NCI-H1092 treated with DMSO at 0.1 percent for 48 hours (cell line): ENCODE measurements at places on chromosomes 11 and 22.

- no peak for DNase-seq
Observed at GRCh38 chr11:63877658-63878241, 38.8 kb downstream of the MARK2 start.

DNA sequence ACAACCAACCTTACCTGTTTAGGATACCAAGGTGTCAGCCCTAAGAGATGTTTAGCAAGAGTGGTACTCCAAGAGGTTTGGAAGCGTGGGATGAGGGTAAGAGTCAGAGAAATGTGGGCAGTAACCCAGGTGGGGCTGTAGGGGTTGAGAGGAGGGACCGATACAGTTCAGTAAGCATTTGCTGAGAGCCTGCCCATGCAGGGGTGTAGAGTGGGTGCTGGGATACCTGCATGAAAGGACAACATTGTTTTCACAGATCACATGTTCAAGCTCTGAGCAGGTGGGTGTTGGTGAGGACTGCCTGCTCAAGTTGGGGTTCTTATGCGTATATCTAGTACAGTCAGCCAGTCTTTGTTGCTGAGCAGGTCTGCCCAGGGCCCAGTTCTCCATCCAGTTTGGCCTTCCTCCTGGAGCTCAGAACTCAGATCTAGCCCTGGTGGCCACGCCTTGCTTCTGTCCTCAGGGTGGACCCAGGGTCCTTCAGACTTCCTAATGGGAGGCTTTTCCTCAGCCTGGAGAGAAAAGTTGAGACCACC is 14.8 kb downstream of the PPFIBP2 start:
- no peak for DNase-seq

DNA sequence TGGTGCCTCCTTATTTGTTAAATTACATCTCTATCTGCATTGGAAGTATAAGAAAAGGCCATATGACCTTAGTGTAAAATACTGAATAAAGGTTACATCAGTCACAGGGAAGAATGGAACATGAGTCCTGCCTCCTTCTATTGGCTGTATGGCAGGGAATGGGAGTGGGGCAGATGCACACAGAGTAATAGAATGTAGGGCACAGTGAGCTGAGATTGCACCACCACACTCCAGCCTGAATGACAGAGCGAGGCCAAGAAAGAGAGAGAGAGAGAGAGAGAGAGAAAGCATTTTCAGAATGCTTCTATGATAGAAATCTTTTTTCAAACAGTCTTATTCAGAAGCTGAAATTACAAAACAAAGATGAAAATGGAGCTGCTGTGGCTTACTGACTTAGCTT is 58.8 kb downstream of the SLN start:
- no peak for DNase-seq

DNA sequence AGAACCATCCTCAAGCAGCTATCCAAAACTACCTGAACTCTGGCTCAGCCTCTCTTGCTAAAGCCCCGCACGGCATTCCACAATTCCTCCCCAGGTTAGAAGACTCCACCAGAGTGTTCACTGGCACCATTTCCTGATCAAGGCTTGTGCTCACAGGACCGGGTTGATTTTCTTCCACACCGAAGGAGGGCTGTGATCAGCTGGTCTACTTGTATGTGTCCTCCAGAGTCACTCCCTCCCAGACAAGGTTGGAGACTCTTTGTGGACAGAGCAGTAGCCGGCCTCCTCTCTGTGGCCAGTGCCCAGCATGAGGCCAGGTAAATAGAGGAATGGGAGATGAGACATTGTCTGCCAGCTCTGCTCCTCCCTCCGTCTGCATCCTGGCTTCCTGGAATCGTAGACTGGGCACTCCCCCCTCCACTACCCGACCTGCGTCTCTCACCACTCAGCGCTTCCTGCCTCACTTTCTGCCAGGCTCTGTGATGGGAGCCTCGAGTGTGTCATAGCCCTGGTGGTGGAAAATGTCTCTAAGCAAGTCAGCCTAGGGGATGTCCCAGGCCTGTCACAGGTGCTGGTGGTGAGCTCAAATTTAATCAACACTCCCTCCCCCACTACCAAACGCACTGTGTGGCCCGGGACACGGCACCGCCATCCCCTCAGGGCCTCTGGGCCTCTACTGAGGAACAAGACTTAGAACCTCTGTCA is 12.5 kb upstream of the TMPRSS6 start:
- DNase-seq = no peak

GRCh38 chr11:43866969-43867368 is 13.7 kb upstream of the ALKBH3 start:
- no peak for DNase-seq

DNA sequence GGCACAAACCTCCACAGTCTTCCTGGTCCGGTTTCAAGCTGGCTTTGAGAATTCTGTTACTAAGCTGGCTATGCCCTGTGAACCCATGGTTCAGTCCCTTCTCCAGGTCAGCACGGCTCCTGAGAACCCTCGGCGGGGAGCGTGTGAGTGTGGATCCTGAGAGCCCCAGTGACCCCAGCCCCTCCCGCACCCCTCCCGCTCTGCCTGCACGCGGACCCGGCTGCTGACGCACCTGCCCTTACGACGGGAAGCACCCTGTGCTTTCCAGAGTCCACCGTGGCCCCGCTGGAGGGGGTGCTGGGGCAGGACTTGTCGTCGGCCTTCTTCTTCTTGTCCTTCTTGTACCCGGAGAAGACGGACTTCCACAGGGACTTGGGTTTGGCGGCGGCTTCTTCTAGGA is 42.8 kb upstream of the BID start:
- no peak for DNase-seq

DNA sequence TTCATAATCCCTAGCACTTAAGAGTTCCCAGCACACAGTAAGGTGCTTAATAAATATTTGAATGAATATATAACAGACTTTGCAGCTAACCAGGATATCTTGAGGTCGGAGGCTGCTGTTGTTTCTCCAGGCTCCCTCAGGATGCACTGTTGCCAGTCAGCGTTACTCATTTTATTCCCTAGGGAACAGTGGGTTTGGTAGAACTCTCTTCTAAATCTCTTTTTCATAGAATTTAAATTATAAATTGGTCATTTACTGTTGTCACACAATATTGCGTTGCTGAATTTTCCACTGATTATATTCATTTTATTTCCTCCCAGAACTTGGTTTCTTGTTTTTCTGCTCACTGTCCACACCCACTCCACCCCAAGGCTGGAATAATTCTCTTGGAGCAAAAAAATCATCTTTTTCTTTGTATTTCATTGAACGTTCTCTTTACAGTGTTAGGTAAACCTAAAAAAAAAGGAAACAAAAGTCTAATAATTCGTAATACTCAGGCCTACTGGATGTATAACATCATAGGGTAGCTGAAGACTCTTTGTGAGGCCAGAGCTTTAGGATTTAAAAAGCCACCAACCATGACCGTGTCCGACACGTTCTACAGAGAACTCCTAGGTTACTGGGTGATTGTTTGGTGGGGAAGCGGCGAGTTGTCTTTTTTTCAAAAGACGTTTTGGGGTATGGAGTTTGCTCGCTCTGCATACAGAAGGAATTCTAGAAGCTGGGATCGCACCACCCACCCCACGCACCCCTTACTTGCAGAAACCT is 766 bp upstream of the CAPRIN1 start:
- peak; percentile 91 for DNase-seq

- no peak for DNase-seq
Observed at GRCh38 chr11:44409558-44410236, 99.8 kb upstream of the ALX4 start.

GRCh38 chr22:38204784-38205183 is 3.0 kb downstream of the MAFF start:
- DNase-seq = no peak

DNA sequence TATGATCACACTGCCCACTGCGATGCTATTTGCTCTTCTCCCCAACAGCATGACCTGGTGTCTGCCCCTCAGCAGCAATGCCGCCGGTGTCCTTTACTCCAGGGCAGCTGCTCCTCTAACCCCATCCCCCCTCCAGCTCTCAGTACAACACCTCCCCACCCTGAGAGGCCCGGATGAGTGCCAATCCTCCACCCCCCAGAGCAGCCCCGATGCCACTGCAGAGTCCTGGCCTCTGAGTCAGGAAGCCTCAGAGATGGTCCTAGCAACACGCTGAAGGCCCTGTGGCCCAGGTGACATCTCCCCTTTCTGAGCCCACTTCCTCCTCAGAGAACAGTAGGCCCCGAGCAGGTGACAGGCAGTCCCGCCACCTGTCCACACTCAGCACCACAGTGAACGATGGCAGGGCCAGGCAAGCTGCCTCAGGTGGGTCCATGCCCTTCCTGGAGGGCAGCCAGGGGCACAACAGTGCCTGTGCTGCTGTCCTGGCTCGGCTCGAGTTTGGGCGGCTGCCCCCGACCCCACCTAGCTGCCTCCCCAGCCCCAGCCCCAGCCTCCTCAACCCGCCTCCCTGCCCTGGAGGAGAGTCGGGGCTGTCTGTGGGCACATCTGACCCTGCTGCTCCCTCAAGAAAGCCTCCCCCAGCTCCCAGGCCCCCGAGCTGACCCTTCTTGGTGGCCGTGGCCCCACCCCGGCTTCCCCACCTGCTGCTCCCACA is 3.9 kb upstream of the NDUFS8 start:
- DNase-seq = no peak

DNA sequence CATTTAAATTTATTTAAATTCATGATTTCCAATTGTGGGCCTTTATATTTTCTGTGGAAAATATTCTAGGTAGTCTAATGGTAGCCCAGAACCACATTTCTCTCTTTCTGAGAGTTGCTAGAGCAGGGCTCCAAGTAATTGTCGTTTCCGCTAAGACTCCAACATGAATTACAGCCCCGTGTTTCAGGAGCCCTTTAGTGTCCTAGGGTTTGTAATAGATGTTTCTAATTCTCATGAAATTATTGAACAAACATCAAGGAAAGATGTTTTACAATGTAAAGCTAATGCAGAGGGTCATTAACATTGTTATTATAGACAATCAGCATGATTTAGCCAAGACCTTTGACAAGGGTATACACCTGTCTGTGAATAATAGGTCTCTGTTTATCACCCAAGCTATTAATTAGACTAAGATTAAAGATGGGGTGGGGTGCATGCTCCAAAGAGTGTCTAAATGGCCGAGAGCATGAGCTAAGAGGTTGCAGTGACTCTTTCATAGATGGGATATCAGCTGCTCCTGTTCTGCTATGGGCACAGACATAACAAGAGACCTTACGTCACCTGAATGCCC is 81.8 kb upstream of the NTM start:
- no peak for DNase-seq

DNA sequence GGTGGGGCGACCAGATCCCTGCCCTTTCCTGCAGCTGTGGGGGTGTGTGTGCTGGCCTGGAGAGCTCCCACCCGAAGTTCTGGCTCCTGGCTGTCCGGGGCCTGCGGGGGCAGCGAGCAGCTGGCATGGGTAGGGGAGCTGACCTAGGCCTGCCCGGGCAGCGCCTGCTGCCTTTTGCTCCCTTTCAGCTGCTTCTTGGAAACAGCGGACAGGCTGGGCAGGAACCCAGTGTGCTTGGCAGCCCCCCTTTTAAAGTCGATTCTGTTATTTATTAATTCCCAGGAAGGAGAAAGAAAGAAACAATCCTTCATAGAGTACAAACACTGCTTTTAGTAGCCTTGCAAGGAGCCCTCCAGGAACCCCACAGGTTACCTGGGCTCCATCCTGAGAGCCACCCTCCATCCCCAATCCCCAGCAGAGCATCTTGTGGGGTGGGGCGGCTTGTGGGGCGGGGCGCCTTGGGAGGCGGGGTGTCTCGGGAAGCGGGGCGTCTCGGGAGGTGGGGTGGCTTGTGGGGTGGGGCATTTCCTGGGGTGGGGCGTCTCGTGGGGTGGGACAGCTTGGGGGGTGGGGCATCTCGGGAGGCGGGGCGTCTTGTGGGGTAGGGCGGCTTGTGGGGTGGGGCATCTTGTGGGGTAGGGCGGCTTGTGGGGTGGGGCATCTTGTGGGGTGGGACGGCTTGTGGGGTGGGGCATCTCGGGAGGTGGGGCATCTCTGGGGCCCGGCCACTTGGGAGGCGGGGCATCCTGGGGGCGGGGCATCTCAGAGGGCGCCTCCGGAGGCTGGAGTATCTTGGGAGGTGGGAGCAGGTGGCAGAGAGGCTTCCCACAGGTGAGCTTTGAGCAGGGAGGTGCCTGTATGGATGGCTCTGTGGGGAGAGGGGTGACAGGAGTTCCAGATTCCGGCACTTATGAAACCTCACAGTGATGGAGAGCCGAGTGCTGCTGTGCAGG is 7.0 kb downstream of the CD81 start:
- no peak for DNase-seq

- DNase-seq = no peak
Observed at GRCh38 chr11:12139144-12139881, 28.9 kb downstream of the MICAL2 start.

DNA sequence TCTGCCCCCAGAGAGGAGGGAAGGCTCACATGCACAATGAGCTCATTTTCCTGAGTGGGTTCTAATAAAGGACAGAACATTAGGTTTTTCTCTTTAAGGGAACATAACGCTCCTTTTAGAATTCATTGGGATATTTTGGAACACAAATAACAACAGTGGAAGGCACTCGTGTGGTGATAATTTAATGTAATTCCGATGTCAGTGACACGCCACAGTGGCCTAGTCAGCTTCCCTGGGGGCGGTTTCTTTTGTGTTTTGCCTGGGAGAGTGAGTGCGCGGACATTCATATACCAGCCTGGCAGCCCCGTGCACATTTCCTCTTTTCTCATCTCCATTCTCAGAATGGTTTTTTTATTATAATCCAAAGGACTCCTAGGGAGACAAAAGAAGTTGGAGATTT is 41.1 kb downstream of the SEZ6L start:
- no peak for DNase-seq

GRCh38 chr11:118572981-118573550 is 857 bp downstream of the ARCN1 start:
- DNase-seq = peak; percentile 38

DNA sequence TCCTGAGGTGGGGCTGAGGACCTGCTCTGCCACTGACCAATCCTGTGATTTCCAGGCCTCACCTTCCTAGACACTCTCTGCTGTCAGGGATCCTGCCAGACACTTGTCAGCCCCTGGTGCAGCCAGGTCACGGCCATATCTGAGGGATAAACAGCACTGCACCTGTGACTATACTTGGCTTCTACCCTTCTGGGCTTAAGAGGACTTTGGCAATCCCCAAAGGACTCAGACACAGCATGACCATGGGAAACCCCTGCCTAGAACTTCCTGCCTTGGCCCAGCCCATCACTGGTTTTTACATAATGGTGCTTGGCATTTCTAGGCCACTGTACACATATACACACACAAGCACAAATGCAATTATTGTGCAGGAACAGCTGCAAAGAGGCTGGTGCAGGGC is 11.6 kb upstream of the OLFML1 start:
- DNase-seq = no peak
